ENCODE measurements at places on chromosomes 16 and 17.

DNA sequence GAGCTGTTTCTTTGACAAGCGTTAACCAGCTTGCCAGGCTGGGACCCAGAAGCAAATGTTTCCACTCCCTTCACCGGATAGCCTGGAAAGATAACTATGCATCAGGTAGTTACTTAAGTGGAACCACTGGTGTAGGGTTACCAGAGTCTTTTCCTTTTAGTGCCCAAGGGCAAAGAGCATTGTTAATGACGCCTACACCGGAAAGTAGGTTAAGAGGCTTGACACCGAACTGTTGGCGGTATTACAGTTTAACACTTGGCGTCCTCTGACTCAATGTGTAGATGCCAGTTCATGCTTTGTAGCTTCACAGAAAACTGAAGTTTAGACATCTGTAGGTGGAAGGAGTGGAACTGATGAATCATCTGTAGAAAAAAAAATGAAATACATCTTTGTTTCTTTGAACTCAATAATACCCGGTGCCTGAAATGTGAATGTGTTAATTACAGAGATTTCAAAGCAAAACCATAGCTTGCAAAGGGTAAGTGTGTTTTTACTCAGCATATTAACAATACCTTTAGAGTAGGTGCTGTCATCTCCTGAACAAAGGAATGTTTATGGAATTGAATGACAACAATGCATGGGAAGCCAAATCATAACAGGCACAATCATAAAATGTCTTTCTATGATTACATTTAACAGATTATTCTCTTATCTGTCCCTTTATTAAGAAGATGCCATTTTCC is 426.7 kb upstream of the SALL1 start:
- no peak for DNase-seq

GRCh38 chr16:68094614-68094934 is 9.4 kb downstream of the NFATC3 start:
- DNase-seq: no peak

- no peak for DNase-seq
Measured at GRCh38 chr17:38690386-38690785, 14.7 kb upstream of the MLLT6 start.

DNA sequence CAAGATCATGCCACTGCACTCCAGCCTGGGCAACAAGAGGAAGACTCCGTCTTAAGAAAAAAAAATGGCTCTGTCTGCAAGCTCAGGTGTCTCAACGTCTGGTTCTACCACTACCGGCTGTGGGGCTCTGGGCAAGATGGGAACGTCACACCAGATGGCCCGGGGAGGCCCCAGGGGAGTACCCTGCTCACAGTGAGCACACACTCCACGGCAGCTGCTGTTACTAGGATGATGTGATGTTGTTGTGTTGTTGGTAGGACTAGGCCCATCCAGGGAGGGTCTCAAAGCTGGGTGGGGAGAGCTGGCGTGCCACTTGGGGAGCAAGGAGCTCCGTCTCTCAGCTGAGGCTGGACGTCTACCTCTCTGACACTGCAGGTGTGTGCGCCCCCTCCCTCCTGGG is 9.4 kb upstream of the NPTX1 start:
- peak; percentile 99 for DNase-seq

DNA sequence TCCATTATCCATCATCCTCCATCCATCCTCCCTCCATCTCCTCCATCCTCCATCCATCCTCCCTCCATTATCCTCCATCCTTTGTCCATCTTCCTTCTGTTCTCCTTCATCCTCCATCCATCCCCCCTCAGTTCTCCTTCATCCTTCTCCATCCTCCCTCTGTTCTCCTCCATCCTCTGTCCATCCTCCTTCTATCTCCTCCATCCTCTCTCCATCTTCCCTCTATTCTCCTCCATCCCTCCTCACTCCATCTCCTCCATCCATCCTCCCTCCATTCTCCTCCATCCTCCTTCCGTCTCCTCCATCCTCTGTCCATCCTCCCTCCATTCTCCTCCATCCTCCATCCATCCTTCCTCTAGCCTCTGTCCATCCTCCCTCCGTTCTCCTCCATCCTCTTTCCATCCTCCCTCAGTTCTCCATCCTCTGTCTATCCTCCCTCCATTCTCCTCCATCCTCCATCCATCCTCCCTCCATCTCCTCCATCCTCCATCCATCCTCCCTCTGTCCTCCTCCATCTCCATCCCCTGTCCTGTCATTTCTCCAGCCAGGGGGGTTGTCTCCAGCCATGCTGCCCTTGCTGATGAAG is 143.7 kb downstream of the SDK2 start:
- DNase-seq: no peak

- peak; percentile 70 for DNase-seq
Measured at GRCh38 chr16:75653922-75654321, 6.3 kb downstream of the TERF2IP start.

GRCh38 chr17:3754458-3755334 is 31.0 kb downstream of the HASPIN start:
- peak; percentile 97 for DNase-seq

DNA sequence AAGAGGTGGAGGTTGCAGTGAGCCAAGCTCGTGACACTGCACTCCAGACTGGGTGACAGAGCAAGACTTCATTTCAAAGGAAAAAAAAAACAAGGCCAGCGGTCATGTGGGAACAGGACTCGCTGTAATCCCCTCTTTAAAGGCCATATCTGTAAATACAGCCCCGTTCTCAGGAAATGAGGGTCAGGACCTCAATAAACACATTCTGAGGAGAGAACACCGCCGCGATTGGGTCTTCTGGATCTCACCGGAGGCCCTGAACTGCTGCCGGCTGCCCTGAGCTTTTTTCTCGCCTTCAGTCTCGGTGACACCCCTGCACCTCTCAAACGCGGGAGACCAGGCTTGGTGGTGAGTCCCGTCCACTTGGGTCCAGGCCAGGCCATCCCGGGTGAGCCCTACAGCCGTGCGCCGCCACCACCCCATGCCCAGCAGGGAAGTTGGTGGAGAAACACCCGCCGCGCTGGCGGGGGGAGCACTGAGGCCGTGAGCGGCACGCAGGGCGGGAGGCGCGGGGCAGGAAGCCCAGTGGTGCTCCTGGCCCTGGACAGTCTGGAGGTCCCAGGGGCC is 28.4 kb downstream of the SLC25A10 start:
- DNase-seq: no peak

DNA sequence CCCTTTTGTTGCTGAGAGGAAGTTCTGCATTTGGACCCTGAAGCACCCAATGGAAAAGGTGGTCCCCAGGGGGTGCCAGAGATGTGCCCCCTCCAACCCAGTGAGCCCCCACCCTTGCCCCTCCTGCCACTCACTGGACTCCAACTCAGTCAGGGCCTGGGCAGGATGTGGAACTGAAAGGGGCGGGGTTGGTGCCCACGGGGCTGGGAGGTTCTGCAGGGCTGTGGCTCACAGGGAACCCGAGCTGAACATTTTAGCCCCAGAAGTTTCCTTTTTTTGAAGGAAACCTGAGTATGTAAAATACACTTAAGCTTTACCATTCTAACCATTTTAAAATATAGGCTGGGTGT is 15.8 kb upstream of the OGFOD3 start:
- no peak for DNase-seq

GRCh38 chr16:88793251-88793954 is 8.4 kb upstream of the PIEZO1 start:
- DNase-seq: no peak

All from NCI-H2171 treated with DMSO at 0.1 percent for 48 hours (cell line).